Mononuclear cell (primary cell): ENCODE measurements at places on chromosomes 16 and 17. TPM values are rescaled to one million over a fixed set of nuclear protein-coding genes. Genes with fewer than 3 reads are reported as not detected.

Gene CDC27
- 61.6 TPM for total RNA-seq

Gene SLC13A5
- total RNA-seq = not detected

Gene SPATA32
- total RNA-seq = 0.10 TPM

Gene HLF
- total RNA-seq = 1.7 TPM

Gene PTGES3L
- total RNA-seq = 0.31 TPM

Gene ADGRG3
- 1.7 TPM for total RNA-seq

Gene FBXW10
- total RNA-seq = not detected

Gene GABARAP
- total RNA-seq = 396 TPM

Gene ARSG
- total RNA-seq = 18.5 TPM

Gene HAGHL
- 4.6 TPM for total RNA-seq

Gene TBC1D3I
- not detected for total RNA-seq

Gene KRTAP4-6
- not detected for total RNA-seq

Gene SECTM1
- 49.5 TPM for total RNA-seq

Gene MYH3
- 2.3 TPM for total RNA-seq

Gene HID1
- total RNA-seq = 3.1 TPM

Gene PARD6A
- total RNA-seq = 3.0 TPM

Gene FGF11
- 0.21 TPM for total RNA-seq

Gene WFDC1
- total RNA-seq = 0.10 TPM

Gene CD79B
- total RNA-seq = 26.0 TPM

Gene NPW
- not detected for total RNA-seq

Gene TAC4
- not detected for total RNA-seq

Gene PSMD3
- 54.9 TPM for total RNA-seq

Gene EFCAB5
- 0.52 TPM for total RNA-seq
